Activated CD4-positive, alpha-beta memory T cell treated with anti-CD3 and anti-CD28 coated beads, Interleukin-2, amount 10 ng/mL, durations not matched to agents 7 days and 5 days (primary cell): ENCODE measurements at places on chromosomes 11 and 22. TPM values are rescaled to one million over a fixed set of nuclear protein-coding genes. Genes with fewer than 3 reads are reported as not detected.

DNA sequence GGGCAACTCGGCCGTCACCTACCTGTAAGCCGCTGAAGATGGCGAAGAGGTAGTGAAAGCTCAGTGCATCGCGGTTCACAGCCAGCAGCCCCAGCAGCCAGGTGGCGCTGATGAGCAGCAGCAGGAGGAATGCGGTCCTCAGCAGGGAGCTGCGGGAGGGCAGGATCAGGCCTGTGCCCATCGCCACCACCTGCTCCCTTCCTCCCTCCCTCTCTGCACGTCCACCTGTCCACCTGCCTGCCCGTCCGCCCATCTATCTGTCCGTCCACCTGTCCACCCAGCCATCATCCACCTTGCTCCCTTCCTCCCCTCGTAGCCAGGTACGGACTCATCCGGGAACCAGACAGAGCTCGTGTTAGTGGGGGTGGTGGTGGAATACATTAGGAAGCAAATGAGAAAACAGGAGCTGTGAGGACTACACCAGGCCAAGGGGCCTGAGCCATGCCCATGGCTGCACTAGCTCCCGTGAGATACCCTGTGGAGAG lies 32.2 kb downstream of the TRMU start:
- no peak overlapping the region for H3K4me3 ChIP-seq
- peaks cover 18% of the 10 kb centered on the region for H3K4me1 ChIP-seq
- H3K27ac ChIP-seq, result no peak overlapping the region
- peaks cover under 1% of the 10 kb centered on the region for H3K27me3 ChIP-seq

RAB6A gene
- 104 TPM for total RNA-seq

- H3K4me3 ChIP-seq, result no peak overlapping the region
- DNase-seq, result no peak
- no peak overlapping the region for H3K27ac ChIP-seq
- H3K36me3 ChIP-seq, result peaks cover 44% of the 10 kb centered on the region
These were observed 11.1 kb upstream of the ST3GAL4 start for GRCh38 chr11:126344141-126345080.

SLC35F2 gene
- 10.3 TPM for total RNA-seq

- H3K4me3 ChIP-seq, result no peak overlapping the region
- H3K27ac ChIP-seq, result no peak overlapping the region
- DNase-seq, result no peak
- peaks cover 24% of the 10 kb centered on the region for H3K4me1 ChIP-seq
- no peaks in the 10 kb centered on the region for H3K36me3 ChIP-seq
These were observed 20.1 kb upstream of the SORL1 start for GRCh38 chr11:121431820-121432526.

NCR3LG1 gene
- total RNA-seq, result 0.15 TPM

DNA sequence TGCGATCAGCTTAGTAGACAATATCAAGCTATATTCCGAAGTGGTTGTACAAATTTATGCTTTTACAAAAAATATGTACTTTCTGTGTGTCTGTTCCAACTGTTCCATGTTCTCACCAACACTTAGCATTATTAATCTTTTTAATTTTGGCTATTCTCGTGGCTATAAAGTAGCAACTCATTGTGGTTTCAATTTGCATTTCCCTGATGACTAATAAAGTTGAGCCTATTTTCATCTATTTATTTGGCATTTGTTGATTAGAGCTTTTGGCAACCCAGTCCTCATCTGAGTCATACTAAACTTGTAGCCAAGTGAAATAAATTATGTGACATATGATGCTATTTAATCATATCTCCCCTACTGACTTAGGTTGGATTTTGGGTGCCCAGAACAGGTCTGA lies 115.9 kb downstream of the FBXO7 start:
- H3K27ac ChIP-seq, result no peak overlapping the region
- no peak for DNase-seq
- H3K36me3 ChIP-seq, result no peaks in the 10 kb centered on the region
- no peaks in the 10 kb centered on the region for H3K4me1 ChIP-seq
- no peak overlapping the region for H3K4me3 ChIP-seq

GRCh38 chr11:27356624-27357222 lies 6.3 kb downstream of the CCDC34 start:
- no peaks in the 10 kb centered on the region for H3K36me3 ChIP-seq
- no peaks in the 10 kb centered on the region for H3K27me3 ChIP-seq
- no peak for DNase-seq
- no peak overlapping the region for H3K4me3 ChIP-seq
- peaks cover 6% of the 10 kb centered on the region for H3K4me1 ChIP-seq
- no peak overlapping the region for H3K27ac ChIP-seq

CABP7 gene
- 0.08 TPM for total RNA-seq

- DNase-seq, result no peak
- no peak overlapping the region for H3K4me3 ChIP-seq
- peaks cover 51% of the 10 kb centered on the region for H3K36me3 ChIP-seq
- peak overlapping the region; percentile 87 for H3K27ac ChIP-seq
- H3K27me3 ChIP-seq, result no peaks in the 10 kb centered on the region
These were observed 87.6 kb downstream of the STIM1 start for GRCh38 chr11:3942956-3943497.

DNA sequence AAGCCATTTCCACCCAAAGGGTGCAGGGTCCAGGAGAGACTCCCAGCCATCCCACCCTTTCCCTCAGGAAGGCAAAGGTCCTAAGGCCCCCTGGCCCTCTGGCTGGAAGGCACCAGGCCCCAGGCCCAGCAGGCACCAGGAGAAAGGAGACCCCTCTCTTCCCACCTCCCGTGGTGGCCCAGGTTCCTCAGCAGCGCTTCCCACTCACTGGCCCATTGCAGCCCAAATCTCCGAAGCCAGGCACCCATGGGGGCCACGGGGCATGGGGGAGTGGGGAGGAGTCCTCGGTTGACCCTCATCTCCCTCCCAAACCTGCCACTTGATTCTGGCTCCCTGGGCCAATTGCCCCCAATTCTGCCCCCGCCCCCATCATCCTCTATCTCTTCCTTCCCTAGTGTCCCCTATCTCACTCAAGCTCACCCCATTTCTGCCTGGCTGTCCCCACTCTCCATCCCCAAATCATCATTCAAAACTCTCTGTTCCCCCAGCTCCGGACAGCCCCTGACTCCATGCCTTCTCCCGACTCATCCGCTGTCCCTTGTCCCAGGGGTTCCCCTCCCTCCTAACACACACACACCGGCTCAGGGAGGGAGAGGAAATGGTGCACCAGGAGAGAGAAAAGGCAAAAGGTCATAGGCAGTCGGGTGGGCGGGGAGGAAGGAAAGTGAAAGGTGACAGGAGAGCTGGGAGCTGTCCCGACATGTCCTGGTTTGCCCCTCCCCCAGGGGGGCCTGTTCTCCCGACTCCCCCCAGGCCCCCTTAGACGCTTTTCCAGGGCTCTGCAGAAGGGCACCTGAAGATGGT lies 1.2 kb downstream of the LIF start:
- H3K27me3 ChIP-seq, result no peaks in the 10 kb centered on the region
- peak overlapping the region; percentile 91 for H3K27ac ChIP-seq

CLCF1 gene
- total RNA-seq, result 0.65 TPM

MUC5AC gene
- total RNA-seq, result not detected

GRCh38 chr11:128294001-128294670 lies 293.2 kb downstream of the ETS1 start:
- H3K36me3 ChIP-seq, result peaks cover 54% of the 10 kb centered on the region
- H3K4me1 ChIP-seq, result peaks cover 87% of the 10 kb centered on the region
- DNase-seq, result no peak
- H3K27me3 ChIP-seq, result no peaks in the 10 kb centered on the region
- no peak overlapping the region for H3K4me3 ChIP-seq

SLC22A12 gene
- total RNA-seq, result not detected

DNA sequence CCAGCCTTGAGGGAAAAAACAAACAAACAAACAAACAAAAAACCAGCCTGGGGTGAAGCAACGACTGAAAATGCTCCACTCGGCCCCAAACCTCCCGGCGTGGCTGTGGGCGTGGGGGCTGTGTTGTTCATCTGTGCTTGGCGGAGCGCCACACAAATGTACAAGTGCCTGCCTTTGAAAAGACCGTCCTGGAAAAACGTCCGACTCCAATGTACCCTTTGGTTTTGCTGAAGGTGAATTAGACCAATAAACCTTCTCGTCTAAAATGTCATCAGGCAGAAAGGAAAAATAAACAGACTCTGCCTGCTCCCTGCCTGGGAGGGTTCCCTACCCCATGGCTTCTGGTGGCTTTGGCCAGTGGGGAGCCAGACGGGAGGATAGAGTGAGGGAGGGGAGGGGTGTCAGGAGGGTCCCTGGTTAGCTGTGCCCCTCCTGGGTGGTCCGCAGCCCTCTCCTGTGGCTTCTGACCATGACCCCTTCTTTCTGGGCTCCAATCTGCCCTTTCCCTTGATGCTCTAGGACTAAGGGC lies 93.9 kb downstream of the TRMU start:
- no peak for DNase-seq
- peaks cover 12% of the 10 kb centered on the region for H3K4me1 ChIP-seq
- H3K27ac ChIP-seq, result no peak overlapping the region
- H3K36me3 ChIP-seq, result no peaks in the 10 kb centered on the region
- no peak overlapping the region for H3K4me3 ChIP-seq
- H3K27me3 ChIP-seq, result no peaks in the 10 kb centered on the region

CCDC116 gene
- total RNA-seq, result 0.43 TPM

APOBEC3H gene
- 126 TPM for total RNA-seq

DNA sequence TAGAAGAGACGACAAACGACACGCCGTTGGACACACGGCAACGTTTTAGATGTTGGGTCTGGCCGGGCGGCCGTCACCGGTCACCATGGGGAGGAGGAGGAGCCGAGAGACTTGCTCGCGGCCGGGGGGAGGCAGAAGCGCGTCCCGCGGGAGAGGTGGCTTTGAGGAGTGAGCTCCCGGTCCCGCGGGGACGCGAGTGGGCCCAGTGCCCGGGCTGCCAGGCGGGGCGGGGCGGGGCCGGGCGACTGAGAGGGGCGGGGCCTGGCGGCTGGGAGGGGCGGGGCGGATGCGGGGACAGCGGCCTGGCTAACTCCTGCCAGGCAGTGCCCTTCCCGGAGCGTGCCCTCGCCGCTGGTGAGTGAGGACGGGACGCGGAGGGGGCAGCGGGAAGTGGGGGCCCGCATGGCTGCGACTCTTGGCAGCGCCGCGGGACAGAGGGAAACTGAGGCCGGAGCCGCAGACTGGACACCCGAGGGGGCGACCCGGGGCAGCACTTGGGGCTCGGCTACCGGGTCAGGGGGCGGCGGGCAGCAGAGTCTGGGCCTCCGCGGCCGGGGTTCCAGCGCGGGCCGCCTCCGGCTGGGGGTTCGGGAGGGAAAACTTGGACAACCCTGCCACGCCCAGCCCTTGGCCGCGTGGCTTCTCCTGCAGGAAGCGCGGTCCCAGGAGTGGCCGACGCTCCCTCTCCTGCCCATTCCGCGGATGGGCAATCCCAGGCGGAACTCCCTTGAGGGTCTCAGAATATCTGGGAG lies at the start of gene TSPO:
Gene TSPO, plus strand, starts transcription at position 309 of the 752 bp plus-strand sequence. CDS start 7,680 bp downstream, outside the sequence.
- peaks cover 36% of the 10 kb centered on the region for H3K4me1 ChIP-seq
- peak within 1 kb of the TSS; percentile 90 for H3K27ac ChIP-seq
- peak; percentile 74 for DNase-seq
- H3K36me3 ChIP-seq, result no peaks in the 10 kb centered on the region
- no peaks in the 10 kb centered on the region for H3K27me3 ChIP-seq

BBOX1 gene
- not detected for total RNA-seq

RTN4R gene
- total RNA-seq, result 3.1 TPM

- no peaks in the 10 kb centered on the region for H3K36me3 ChIP-seq
- H3K4me3 ChIP-seq, result no peak overlapping the region
- H3K4me1 ChIP-seq, result no peaks in the 10 kb centered on the region
These were observed 16.0 kb downstream of the FZD4 start for GRCh38 chr11:86938900-86939880.

DNA sequence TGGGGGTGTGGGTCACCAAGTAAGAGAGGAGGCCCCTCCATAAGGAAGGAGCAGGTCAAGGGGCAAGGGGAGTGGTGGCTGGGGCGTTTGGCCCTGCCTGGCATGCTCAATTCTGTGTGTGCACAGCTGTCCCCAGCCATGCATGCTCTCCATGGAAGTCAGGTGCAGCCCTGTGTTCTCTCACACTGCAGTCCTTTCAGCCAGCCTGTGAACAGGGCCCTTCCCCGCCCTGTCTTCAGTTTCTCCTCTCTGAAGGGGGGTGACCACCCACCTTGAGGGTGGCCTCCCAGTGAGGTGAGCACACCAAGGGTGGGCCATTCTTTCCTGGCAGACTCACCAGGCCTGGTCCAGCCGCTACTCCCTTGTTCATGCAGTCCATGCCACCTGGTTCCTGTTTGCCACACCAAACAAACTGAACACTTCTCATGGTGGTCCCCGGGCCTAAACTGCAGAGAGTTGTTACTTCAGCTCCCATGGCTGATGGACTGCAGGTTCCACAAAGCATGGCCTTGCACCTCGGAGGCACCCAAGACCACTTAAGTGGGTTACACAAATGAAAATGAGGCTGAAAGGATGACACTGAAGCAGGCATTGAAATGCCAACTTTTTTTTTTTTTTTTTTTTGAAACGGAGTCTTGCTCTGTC lies 1.7 kb upstream of the CHCHD10 start:
- H3K36me3 ChIP-seq, result peaks cover 4% of the 10 kb centered on the region
- H3K4me1 ChIP-seq, result peaks cover 43% of the 10 kb centered on the region
